ENCODE measurements at places on chromosomes 11 and 22.

DNA sequence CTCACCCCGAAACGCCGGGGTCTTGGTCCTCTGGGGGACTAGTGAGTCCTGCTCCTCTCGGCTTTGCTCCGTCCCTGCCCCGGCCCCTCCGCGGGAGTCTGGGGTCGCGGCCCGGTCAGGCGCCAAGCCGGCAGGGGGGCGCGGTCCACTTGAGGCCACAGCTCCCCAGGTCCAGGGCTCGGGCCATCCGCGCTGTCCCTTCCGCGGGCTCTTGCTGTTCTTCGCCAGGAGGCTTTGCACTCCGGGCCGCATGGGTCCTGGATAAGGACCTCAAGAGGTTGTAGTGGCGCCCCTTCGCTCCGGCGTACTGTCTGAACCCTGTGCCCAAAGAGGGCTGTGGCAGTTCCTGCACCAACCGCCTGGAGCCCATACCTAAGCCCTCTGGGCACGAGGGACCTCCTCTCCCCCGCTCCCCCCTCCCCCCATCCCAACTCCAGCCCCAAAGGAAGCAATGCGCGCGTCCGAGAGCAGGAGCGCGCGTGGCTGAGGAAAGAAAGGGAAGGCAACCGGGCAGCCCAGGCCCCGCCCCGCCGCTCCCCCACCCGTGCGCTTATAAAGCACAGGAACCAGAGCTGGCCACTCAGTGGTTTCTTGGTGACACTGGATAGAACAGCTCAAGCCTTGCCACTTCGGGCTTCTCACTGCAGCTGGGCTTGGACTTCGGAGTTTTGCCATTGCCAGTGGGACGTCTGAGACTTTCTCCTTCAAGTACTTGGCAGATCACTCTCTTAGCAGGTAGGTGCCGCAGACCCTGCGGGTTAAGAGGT is at the start of gene ADM:
TSS of gene ADM (plus strand) at position 579 of the 767 bp plus-strand sequence. CDS start 628 bp downstream, outside the sequence.
- peaks cover 56% of the 10 kb centered on the region for H3K27me3 ChIP-seq
- H3K4me3 ChIP-seq, result peak within 1 kb of the TSS; percentile 93
- H3K36me3 ChIP-seq, result peaks cover 3% of the 10 kb centered on the region
- peaks cover 57% of the 10 kb centered on the region for H3K4me1 ChIP-seq
- peak; percentile 79 for DNase-seq
- peak within 1 kb of the TSS; percentile 60 for H3K27ac ChIP-seq

DNA sequence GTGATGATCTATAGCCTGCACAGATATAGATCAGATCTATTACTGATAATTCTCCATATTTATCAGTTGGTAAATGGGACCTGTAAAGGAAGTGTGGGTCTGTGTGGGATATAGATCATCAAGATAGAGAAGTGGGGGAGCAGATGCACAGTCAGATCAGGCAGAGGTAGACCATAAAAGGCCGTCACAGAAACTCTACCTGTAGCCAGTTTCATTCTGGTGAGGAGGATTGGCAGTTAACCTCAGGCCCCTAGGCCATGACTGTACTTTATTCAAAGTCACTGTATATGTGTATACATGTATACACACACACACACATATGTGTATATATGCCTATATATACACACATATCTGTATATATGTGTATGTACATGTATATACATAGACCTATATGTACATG is 69.1 kb downstream of the ADM start:
- no peaks in the 10 kb centered on the region for H3K36me3 ChIP-seq
- H3K27ac ChIP-seq, result no peak overlapping the region

- peaks cover 20% of the 10 kb centered on the region for H3K4me1 ChIP-seq
- peaks cover 49% of the 10 kb centered on the region for H3K36me3 ChIP-seq
- H3K4me3 ChIP-seq, result no peak overlapping the region
- no peaks in the 10 kb centered on the region for H3K27me3 ChIP-seq
- no peak for DNase-seq
These were observed 8.8 kb downstream of the ZW10 start for GRCh38 chr11:113764527-113765219.

DNA sequence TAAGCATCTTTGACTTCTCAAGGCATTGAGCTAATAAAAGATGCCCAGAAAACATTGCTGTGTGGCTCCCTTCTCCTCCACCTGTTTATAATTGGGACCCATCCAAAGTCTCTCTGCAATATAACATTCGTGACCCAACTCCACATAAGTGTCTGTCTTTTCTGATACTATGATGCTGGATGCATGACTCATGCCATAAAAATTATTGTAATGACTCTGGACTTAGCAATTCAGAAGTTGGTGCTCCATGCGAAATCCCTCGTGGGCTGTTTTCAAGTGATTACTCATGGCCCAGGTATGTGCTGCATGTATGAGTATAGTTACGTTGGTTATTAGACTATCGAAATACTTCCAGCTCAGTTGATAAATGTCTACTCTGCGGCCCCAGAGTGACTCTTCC is 11.7 kb downstream of the FJX1 start:
- H3K27me3 ChIP-seq, result peaks cover 41% of the 10 kb centered on the region
- H3K4me1 ChIP-seq, result no peaks in the 10 kb centered on the region
- no peak for DNase-seq
- no peak overlapping the region for H3K4me3 ChIP-seq

- H3K36me3 ChIP-seq, result no peaks in the 10 kb centered on the region
- H3K27me3 ChIP-seq, result no peaks in the 10 kb centered on the region
- DNase-seq, result no peak
- H3K4me3 ChIP-seq, result no peak overlapping the region
These were observed 67.0 kb downstream of the FANCF start for GRCh38 chr11:22558664-22559063.

DNA sequence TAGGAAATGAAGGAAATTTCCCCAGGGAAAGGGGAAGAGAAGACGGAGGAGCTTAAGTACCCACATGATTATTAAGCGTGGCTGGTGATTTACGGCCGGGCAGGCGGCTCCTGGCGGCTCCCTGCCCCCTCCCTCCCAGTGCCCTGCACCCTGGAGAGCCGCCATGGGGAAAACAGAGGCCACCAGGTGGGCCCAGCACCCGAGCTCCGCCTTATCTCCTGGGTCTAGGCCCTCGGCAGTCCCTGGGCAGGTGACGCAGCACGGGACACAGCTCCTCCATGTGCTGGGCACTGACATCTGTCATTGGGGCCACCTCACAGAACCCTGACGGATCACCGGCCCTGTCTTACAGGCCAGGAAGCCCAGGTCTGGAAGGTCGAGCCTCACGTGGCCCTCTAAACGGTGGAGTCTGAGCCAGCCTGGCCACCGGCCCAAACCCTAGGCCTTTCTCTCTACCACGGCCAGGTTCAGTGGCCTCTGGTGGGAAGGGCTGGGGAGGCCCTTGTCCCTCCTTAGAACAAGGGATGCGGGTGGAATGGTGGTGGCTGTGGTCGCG is 60.2 kb upstream of the PPARA start:
- H3K36me3 ChIP-seq, result no peaks in the 10 kb centered on the region
- H3K4me1 ChIP-seq, result no peaks in the 10 kb centered on the region
- H3K4me3 ChIP-seq, result no peak overlapping the region
- no peak for DNase-seq
- no peak overlapping the region for H3K27ac ChIP-seq

DNA sequence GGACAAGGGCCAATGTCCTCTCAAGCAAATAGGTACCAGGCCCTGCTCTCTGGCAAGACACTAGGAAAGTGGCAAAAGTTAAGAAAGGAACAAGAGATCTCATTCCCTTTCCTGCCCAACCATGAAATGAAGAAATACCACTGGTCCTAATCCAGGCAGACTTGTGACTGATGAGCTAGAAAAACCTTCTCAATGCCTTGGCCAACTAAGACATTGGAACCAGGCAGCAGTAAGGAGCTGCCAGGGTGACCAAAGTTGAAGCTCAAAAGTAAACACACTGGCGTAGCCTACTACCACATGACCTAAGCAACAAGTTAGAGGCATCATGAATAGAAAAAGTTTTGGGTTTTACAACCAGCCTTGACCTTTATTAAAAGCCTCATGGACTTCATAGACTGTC is 45.1 kb upstream of the CHST1 start:
- peaks cover 46% of the 10 kb centered on the region for H3K27me3 ChIP-seq
- no peak overlapping the region for H3K4me3 ChIP-seq
- no peaks in the 10 kb centered on the region for H3K4me1 ChIP-seq
- no peak overlapping the region for H3K27ac ChIP-seq
- H3K36me3 ChIP-seq, result no peaks in the 10 kb centered on the region

GRCh38 chr11:121435551-121436511 is 16.3 kb upstream of the SORL1 start:
- H3K36me3 ChIP-seq, result peaks cover 6% of the 10 kb centered on the region
- H3K4me3 ChIP-seq, result no peak overlapping the region
- no peak overlapping the region for H3K27ac ChIP-seq
- H3K4me1 ChIP-seq, result peaks cover 31% of the 10 kb centered on the region

DNA sequence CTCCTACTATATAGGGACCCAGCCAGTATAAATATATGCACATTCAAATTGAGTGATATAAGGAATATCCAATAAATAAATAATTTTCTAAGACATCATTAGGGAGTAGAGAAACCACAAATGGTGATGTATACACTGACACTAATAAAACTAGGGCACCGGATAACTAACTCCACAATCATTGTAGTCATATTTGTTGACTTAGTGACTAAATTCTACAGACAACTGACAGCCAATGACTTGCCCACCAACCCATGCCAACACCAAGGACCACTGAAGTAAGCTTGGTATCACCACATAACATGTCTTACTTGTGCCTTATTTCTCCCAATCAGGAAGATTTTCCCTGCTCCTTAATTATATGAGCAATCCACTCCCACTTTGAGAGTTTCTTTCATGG is 139.6 kb upstream of the TRPC6 start:
- DNase-seq, result no peak
- no peaks in the 10 kb centered on the region for H3K36me3 ChIP-seq
- no peaks in the 10 kb centered on the region for H3K27me3 ChIP-seq
- H3K4me3 ChIP-seq, result no peak overlapping the region
- no peaks in the 10 kb centered on the region for H3K4me1 ChIP-seq
- H3K27ac ChIP-seq, result no peak overlapping the region

GRCh38 chr11:64313491-64314145 is 3.7 kb downstream of the TRMT112 start:
- no peak overlapping the region for H3K4me3 ChIP-seq
- H3K27ac ChIP-seq, result no peak overlapping the region
- DNase-seq, result no peak
- H3K4me1 ChIP-seq, result peaks cover 22% of the 10 kb centered on the region
- peaks cover 43% of the 10 kb centered on the region for H3K36me3 ChIP-seq

DNA sequence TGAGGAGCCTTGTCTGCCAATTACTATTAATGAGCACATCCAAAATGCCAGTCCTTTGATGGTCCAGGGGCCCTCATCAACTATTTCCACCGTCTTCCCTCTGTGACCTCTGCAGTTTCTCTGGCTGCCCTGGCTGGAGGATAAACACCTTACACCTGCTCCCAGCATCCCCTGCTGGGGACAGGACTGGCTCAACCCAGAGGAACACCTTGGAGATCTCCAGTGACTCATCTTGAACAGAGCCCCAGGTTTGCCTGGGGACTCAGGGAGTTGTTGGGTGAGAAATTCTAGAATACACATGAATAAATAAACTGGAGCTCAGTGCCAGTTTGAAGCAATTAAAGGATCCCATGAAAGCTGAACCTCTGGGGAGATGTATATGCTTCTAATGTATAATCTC is 24.0 kb upstream of the ELF5 start:
- no peaks in the 10 kb centered on the region for H3K4me1 ChIP-seq
- no peaks in the 10 kb centered on the region for H3K36me3 ChIP-seq
- peaks cover 11% of the 10 kb centered on the region for H3K27me3 ChIP-seq

- no peaks in the 10 kb centered on the region for H3K4me1 ChIP-seq
- no peak for DNase-seq
- peaks cover 34% of the 10 kb centered on the region for H3K27me3 ChIP-seq
- no peaks in the 10 kb centered on the region for H3K36me3 ChIP-seq
- H3K4me3 ChIP-seq, result no peak overlapping the region
These were observed 45.2 kb downstream of the ARHGEF12 start for GRCh38 chr11:120381401-120381800.

- no peak for DNase-seq
- no peak overlapping the region for H3K27ac ChIP-seq
- no peak overlapping the region for H3K4me3 ChIP-seq
- H3K36me3 ChIP-seq, result no peaks in the 10 kb centered on the region
- H3K4me1 ChIP-seq, result no peaks in the 10 kb centered on the region
These were observed 326.4 kb downstream of the GUCY1A2 start for GRCh38 chr11:106691807-106692365.

DNA sequence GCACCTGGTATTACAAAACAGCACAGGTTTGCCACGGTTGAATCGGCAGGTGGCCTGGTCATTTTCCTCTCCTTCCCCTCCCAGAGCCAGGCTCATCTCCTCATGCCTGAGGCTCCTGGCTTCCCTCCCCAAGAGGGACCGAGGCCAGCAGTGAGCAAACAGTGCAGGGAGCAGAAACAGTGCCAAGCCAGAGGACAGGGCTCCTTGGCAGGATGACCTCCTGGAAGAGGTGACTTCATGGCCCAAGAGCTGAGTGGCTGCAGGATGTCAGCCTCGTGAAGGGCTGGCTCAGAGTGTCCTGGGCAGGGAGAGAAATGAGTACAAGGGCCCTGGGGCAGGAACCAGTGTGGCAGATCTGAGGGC is 22.8 kb upstream of the PPFIA1 start:
- no peaks in the 10 kb centered on the region for H3K36me3 ChIP-seq
- H3K27me3 ChIP-seq, result no peaks in the 10 kb centered on the region
- no peaks in the 10 kb centered on the region for H3K4me1 ChIP-seq
- no peak for DNase-seq
- H3K4me3 ChIP-seq, result no peak overlapping the region

DNA sequence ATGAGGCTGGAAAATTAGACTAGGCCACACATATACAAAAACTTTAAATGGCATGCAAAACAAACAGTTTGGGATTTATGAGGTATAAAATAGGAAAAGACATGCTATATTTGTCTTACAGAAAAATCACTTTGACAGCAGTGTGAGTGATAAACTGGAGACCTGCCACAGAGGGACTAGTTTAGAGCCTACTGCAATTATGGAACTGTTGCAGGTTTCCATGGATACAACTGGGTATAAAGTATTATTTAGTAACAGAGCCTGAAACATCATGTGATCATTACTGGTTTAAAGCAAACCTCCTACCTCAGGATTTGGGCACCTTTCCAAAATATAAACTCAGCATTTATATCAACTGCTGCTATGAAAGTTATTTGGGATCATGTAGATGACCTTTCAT is 1032.5 kb downstream of the DLG2 start:
- no peak overlapping the region for H3K4me3 ChIP-seq
- no peaks in the 10 kb centered on the region for H3K36me3 ChIP-seq
- DNase-seq, result no peak
- H3K4me1 ChIP-seq, result no peaks in the 10 kb centered on the region
- H3K27me3 ChIP-seq, result no peaks in the 10 kb centered on the region

DNA sequence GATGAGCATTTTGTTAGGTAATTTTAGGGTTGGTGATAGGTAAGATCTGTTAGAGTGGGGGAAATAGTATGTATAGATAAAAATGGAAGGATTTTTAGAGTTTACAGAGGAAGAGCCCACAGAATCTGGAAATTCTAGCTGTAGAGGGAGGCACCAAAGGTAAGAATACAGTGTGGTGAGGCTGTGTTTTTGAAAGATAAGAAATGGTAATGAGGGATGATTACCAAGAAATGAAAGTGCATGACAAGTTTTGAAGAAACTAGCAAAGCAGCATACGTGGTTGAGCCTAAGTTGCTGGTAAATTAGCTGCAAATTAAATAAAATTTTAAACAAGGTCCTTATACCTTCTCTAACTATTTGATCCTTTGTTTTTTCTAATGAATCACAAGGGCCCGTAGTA is 14.6 kb upstream of the RASSF10 start:
- H3K4me1 ChIP-seq, result no peaks in the 10 kb centered on the region
- H3K27me3 ChIP-seq, result peaks cover 12% of the 10 kb centered on the region
- no peak overlapping the region for H3K4me3 ChIP-seq
- no peak overlapping the region for H3K27ac ChIP-seq
- H3K36me3 ChIP-seq, result no peaks in the 10 kb centered on the region

Data from activated CD4-positive, alpha-beta T cell treated with anti-CD3 and anti-CD28 coated beads, Interleukin-2, amount 10 ng/mL, durations not matched to agents 24 days and 14 days (primary cell).